RPMI8226 (cell line): ENCODE measurements at places on chromosomes 7 and 10.
A peak's percentile ranks its signal among the peaks of the same experiment; 100 is the strongest.

DNA sequence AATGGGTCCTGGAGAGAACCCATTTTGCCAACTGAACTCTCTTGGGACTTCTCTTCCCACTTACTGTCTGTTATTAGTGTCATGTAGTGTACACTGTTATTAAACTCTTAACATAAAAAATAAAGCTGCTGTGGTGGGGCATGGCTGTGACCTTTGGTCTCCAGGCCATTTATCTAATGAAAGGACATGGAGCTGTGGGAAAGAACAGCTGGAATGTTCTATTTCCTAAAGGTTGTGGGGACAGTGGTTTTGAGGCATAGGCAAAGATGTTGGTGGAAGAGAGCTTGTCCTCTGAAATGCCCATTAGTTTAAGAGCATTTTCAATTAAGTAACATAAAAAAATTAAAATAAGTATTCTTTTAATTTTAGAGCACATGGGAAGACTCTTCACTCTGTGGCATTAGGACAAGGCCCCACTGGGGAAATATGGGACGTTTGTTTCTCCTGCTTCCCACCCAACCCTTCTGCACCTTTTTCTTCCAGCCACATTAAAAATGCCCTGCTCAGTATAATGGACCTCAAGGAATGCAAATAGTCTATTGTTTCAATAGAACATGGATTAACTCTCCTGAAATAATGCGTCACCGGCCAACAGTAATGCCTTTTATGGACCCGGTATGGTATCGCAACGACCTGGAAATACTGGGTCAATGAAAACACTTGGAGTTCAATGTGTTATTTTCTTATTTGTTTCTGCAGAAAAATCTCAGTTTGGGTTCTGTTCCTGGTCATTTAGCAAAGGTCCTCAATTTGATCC lies 149.6 kb downstream of the BUB3 start:
- DNase-seq, result no peak

GRCh38 chr7:68542831-68543230 lies 1055.4 kb upstream of the AUTS2 start:
- DNase-seq, result no peak

GRCh38 chr7:31899356-31899927 lies 170.8 kb downstream of the PDE1C start:
- no peak for DNase-seq

DNA sequence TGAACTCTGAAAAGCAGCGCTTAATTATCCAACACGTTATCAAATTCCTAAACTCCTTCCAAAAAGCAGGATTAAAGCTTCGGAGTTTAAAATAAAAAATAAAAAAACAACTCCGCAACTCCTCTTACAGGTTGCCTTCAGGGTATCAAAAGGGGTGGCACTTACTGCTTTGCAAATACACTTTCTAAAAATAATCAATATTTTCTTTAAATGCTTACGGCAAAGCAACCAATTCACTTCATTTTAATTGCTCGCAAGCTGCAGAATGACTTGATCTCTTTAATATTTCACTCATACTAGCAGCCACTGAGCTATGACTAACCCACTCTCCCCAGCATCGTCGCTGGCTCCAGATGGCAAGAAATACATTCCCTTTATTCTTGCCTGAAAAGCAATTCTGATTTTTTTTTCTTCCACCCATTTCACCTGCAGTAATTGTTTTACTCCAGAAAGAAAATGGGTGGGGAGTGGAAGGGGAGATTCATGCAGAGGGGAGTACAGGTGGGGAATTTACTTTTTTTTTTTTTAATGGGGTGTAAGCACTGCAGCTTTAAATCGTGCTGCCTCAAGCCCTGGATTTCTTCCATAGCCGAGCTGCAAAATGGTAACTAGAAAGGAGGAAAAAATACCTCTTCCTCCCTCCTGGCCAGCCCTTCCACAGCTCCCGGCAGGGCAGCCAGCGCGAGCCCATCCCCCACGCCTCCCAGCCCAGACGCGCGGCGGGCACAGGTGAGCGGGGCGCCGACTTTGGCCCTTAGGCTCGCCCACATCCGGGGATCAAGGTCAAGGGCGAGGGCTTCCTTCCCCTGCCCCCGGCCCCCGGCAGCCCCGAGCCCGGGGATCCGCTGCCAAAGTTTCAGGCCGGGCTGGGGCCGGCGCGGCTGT lies 54.2 kb upstream of the FHIP2A start:
- DNase-seq, result peak; percentile 76

GRCh38 chr10:103911021-103911459 lies 6.9 kb downstream of the STN1 start:
- DNase-seq, result no peak

- DNase-seq, result no peak
Measured at GRCh38 chr10:30445711-30446110, 11.7 kb downstream of the MAP3K8 start.

GRCh38 chr7:42726066-42726785 lies 185.6 kb downstream of the C7orf25 start:
- no peak for DNase-seq

DNA sequence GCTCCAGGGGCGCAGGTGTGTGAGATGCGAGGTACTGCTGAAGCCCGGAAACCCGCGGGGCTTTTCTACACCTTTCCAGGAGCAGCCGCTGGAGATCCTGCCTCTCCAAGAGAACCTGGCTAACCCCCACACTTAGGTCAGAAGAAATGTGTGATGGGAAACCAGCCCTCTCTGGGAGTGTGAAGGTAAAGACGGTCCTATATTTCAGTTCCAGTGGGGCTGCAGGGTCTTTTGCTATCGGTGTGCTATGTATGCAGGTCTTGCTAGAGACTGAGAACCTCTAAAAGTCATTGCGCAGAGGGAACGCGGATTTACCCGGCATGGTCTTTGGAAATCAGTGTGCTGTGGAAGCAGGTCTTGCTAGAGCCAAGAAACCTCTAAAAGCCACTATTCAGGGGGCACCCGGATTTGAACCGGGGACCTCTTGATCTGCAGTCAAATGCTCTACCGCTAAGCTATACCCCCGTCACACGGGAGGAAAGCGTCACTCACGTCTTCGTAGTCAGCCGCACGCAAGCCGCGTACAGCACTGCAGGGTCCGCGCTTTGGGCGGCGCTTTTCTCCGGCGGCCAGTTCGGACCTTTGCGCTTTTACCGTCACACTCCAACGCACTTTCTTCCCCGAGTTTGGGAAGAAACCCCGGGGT lies 46.0 kb downstream of the ZNF777 start:
- DNase-seq, result no peak

GRCh38 chr10:34609287-34609940 lies 205.7 kb downstream of the PARD3 start:
- DNase-seq, result no peak

- no peak for DNase-seq
Measured at GRCh38 chr7:85095806-85096205, 91.0 kb downstream of the SEMA3D start.
